ENCODE measurements at places on chromosomes 1 and 21.

DNA sequence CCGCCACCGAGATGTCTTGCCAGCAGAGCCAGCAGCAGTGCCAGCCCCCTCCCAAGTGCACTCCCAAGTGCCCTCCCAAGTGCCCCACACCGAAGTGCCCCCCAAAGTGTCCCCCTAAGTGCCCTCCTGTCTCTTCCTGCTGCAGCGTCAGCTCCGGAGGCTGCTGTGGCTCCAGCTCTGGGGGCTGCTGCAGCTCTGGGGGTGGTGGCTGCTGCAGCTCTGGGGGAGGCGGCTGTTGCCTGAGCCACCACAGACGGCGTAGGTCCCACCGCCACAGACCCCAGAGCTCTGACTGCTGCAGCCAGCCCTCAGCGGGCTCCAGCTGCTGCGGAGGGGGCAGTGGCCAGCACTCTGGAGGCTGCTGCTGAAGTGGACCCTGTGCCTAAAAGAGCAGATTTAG is 1.4 kb downstream of the LCE1F start:
- no peak for DNase-seq

GRCh38 chr1:230831771-230832170 is 36.5 kb downstream of the C1orf198 start:
- no peak for DNase-seq

DNA sequence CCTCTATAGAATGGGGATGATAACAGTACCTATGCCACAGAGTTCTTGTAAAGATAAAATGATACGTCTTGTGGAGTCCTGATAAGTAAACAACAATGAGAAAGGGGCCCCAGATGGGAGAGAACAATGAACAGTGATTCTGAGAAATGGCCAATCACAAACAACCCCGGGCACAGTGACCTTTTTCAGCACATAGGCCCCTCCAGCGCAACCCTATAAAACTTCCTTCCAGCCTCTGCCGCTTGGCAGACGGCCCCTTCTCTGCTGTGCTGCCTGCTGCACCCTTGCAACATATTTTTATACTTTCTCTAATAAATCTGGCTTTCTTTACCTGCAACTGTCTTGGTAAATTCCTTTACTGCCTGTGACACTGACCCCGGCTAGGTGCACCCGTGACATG is 8.9 kb downstream of the RCAN1 start:
- DNase-seq: no peak

- DNase-seq: no peak
These were observed 126.5 kb downstream of the SPATA46 start for GRCh38 chr1:162250004-162250730.

- no peak for DNase-seq
These were observed 78.6 kb downstream of the JAK1 start for GRCh38 chr1:64887689-64888217.

DNA sequence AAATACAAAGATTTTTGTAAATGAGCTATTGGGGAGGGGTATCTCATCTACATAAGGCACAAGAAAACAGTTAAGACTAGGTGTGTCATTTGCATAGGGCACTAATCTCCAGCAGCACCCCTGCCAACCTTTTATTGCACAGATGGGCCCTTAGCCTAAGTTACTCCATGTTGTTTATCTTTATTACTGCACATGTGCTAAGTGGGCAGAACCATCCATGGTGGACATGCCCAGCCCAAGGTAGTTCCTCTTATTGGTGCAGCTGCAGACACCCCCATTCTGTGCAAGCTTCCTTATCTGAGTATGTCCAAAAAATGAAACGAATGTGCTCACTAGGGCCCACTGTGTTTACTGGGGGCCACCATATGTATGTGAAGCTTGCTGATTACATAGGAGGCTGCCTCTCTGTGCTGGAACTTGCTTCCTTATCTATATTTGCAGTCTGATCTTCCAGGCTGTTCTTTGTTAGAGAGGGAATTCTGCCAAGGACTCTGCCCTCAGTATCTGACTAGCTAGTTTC is 77.3 kb upstream of the NEK7 start:
- DNase-seq: no peak

GRCh38 chr1:233443040-233443760 is 115.7 kb downstream of the MAP3K21 start:
- DNase-seq: no peak

DNA sequence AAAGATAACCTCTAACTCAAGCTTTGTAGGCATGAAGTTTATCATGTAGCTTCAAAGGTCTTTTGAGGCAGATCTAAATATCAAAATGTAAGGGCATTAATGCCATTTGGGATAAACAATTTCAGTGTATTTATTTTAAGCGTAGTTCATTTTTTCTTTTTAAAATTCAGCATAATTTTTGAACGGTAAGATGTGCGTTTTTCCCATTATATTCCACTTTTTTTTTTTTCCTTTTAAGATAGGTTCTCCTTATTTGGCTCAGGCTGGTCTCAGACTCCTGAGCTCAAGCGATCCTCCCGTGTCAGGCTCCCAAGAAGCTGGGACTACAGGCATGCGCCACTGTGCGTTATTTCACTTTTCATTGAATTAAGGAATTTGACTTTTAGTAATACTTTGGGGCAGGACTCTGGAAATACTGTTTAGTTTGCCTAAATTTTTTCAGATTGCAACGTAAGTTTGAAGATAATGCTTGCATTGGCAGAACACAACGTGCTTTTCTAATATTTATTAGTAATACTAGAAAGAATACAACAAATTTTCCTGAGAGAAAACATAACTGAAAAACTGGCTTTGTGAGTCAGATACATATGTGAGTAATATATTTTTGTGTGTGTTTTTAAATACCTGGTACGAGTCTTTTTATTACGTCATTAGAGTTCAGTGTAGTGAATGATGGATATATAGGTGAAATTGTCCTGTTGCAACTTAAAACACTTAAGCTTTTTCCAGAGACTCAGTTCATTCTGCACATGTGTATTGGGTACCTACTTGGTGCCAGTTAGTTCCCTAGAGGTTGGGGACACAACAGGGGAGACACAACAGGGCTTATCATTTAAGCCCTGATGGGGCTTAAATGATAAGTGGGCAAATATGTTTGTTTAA is 2.2 kb downstream of the RALGPS2 start:
- no peak for DNase-seq

DNA sequence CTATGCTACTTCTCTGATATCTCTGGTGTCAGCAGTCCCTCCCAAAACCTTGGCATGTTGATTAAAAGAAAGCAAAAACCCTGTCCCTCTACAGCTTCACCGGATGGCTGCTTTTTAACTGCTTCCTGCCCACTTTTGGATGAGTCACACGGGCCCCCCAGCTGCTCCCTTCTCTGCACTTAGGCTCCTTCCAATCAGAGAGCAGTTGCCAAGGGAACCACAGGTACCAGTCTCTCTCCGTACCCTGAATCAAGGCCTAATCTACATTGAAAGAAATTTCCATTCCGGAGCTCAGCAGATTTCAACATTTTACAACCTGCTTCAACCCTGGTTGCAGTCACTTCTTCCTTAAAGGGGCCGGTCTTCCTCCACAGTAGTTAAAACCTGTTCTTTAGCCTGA is 70.6 kb upstream of the GJB5 start:
- DNase-seq: no peak

GRCh38 chr1:84090447-84091245 is 53.4 kb upstream of the PRKACB start:
- no peak for DNase-seq

GRCh38 chr21:34639882-34640788 is 25.2 kb upstream of the RCAN1 start:
- no peak for DNase-seq

DNA sequence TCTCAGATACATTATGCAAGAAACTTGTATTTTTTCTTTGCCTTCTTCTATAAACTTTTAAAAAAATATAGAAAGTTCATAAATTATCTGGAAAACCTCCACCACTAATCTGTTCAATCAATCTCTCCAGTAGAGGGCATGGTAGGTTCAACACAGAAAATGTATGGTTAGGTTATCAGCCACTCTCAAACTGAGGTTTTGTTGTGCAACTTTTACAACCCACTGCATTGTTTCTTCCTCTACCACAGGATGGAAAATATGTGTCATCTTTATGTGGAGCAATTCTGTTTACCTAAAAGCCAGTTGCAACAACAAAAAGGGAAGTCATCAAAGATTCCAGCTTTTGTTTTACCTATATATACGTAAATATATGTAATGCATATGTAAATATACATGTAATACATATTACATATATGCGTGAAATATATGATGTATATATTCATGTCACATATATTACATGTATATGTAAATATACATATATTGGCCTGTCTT is 3.0 kb upstream of the RGS2 start:
- DNase-seq: no peak

DNA sequence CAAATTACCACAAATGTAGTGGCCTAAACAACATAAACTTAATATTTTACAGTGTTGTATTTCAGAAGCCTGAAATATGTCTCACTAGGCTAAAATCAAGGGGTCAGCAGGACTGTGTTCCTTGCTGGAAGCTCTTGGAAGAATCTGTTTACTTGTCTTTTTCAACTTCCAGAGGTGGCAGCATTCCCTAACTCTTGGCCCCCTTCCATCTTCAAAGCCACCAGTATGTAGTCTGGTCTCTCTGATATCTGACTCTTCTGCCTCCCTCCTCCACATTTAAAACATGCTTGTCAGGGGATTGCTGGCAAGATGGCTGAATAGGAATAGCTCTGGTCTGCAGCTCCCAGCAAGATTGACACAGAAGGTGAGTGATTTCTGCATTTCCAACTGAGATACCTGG is 567.5 kb downstream of the PLA2G4A start:
- no peak for DNase-seq

GRCh38 chr1:168583571-168583970 is 7.2 kb downstream of the XCL1 start:
- no peak for DNase-seq

Measured in stimulated activated CD4-positive, alpha-beta T cell treated with anti-CD3 and anti-CD28 coated beads, Interleukin-12 subunit alpha, Interleukin-12 subunit beta, amount 100 ng/mL, for 24 hours (primary cell).